Left ventricle myocardium superior (tissue), 1 donor: ENCODE measurements at places on chromosomes 11 and 22. TPM values are rescaled to one million over a fixed set of nuclear protein-coding genes. Genes with fewer than 3 reads are reported as not detected.

GRCh38 chr11:29159552-29160465 lies 857.0 kb downstream of the KCNA4 start:
- DNase-seq, result no peak

PPP2R5B gene
- total RNA-seq, result 18.4 TPM

LMO1 gene
- total RNA-seq, result 2.6 TPM

DNA sequence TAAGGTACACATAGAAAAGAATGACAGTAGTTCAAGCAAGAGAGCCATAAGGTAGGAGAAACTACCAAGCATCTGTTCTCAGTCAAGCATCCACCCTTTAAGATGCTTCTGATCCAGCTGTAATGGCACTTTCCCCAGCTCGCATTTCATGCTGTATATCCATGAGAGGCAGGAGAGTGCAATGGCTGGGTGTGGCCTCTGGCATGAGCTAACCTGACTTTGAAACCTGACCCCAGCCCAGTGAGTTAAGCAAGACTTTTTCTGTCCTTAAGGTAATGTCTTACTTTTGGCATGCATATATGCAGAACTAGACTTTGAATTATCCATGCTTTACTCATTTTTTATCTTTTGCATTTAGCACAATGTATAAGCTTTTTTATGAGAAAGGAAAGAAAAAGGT lies 79.8 kb upstream of the CNTN5 start:
- DNase-seq, result no peak

MRGPRX3 gene
- total RNA-seq, result not detected

GLB1L3 gene
- total RNA-seq, result not detected

- no peak for DNase-seq
Measured at GRCh38 chr11:10017911-10018310, 276.1 kb downstream of the SBF2 start.

GRCh38 chr22:25388866-25389540 lies 169.6 kb downstream of the CRYBB2 start:
- no peak for DNase-seq
